ENCODE measurements at places on chromosomes 1 and 21. TPM values are rescaled to one million over a fixed set of nuclear protein-coding genes. Genes with fewer than 3 reads are reported as not detected.

- DNase-seq, result no peak
These were observed 43.0 kb downstream of the TRAF5 start for GRCh38 chr1:211369640-211370039.

- no peak for DNase-seq
These were observed 326.2 kb upstream of the PLXNA2 start for GRCh38 chr1:208570362-208570761.

GRCh38 chr1:160575112-160575664 lies 4.1 kb downstream of the CD84 start:
- DNase-seq, result no peak

- DNase-seq, result no peak
These were observed 35.1 kb upstream of the ERRFI1 start for GRCh38 chr1:8061210-8061609.

- no peak for DNase-seq
These were observed 574.1 kb downstream of the LMO4 start for GRCh38 chr1:87902830-87903229.

The HSF2BP gene
- 1.7 TPM for polyA plus RNA-seq

The ERG gene
- 2.7 TPM for polyA plus RNA-seq

The CELA2A gene
- polyA plus RNA-seq, result not detected

All from psoas muscle (tissue), 8 donors.